Activated CD4-positive, alpha-beta T cell treated with anti-CD3 and anti-CD28 coated beads, Interleukin-2, amount 50 U/mL, for 24 hours (primary cell): ENCODE measurements at places on chromosomes 13 and 19.

- DNase-seq = no peak
Measured at GRCh38 chr19:1909761-1910080, 4.5 kb downstream of the ADAT3 start.

DNA sequence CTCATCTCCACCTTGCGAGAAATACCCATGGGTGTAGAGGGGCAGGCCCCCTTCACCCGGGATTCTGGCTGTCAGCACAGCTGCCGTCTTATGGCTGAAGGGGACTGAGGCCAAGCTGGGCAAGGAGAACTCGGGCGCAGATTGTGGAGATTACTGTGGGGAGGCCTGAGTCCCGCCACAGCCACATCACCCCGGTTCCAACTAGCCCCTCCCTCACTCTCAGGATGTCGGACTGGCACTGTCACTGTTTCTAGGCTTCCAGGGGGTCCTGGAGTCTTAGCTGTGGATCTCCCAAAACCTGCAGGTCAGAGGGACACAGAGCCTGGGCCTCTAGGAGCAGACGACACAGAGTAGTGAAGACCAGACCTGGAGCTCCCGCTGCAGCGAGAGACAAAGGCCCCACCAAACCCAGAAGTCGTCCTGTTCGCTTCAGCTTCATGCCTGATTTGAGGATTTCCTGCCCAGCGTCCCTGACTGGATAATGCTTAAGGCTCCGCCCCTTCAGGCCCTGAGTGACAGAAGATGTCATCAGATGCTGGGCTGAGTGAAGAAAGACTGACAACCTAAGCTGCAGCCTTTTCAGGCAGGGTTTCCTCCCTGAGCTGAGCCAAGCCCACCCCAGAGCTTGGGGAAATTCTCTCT is 55.8 kb downstream of the ZNF93 start:
- DNase-seq = no peak

DNA sequence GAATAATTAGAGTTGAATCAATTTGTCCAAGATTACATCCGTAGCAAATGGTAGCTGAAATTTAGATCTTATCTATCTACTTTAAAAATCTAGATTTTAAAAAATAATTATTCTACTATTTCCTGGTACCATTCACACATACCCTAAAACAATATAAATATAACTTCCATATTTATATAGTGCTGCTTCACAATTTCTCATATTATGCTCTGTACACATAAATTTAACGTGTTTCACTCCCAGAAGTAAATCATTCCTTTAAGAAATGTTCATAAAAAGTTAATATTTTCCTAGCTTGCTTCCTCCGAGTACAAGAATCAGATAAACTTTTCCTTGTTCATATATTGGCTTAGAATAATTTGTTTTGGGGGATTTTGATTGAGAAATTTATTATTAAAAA is 857.0 kb upstream of the SPRY2 start:
- DNase-seq = no peak

- DNase-seq = no peak
Measured at GRCh38 chr13:105595471-105595870, 940.0 kb downstream of the EFNB2 start.
